Cortex of kidney (tissue), 1 donor: ENCODE measurements at places on chromosomes 3 and 15.

DNA sequence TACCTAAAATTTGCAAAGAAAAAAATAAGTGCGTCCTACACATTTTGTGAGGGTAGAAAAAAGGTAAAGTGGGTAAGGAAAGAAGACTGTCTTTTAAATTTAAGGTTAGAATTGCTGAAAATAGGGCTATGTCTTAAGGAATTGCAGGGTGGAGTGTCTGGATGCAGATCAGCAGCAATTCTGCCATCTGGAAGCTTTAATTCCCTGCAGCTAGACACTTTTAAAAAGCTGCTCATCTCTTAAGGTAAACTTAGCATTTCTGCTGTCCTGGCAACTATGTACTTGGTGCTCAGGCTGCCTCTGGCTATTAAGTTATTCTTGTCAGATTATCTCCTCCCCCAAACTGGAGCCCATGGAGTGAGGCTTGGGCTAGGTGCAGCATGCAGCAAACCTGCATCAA, 420.2 kb downstream of the SI start:
- DNase-seq, result no peak

DNA sequence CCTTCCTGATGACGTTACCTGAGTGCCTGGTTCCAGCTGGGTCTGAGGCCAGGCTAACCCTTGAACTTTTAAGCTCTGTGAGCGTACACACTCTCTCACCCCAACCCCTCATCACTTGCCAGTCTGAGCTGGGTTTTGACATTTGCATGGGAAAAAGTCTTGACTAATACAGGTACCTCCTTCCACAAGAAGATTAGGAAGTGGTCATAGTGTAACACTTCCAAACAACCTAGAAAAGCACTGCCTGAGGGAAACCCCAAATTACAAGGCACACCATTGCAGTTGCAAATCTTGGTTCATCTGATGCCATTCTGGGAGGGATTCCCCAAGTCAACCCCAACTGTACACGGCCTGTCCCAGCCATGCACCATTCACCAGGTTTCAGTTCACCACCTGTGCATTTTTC, 499.8 kb downstream of the FOXP1 start:
- DNase-seq, result no peak

GRCh38 chr15:85748729-85749128, 46.0 kb downstream of the KLHL25 start:
- no peak for DNase-seq

DNA sequence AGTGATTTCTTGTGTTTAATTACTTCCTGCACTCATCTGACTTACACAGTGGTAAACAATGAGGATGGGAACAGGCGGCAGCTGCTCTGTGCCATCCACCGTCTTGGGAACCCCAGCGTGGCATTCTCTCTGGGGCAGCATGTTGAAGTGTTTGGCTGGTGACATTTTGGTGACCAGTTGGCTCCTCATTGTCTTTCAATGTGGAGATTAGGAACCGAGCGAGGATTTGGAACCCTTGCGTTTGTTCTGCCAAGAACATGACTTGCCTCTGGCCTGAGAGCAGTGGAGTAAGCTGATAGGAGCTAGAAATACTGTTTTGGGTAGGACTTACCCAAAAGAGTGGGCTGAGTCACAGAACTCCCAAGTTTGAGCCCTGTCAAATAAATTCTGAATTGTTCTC, 88.8 kb downstream of the IGF1R start:
- DNase-seq, result no peak

DNA sequence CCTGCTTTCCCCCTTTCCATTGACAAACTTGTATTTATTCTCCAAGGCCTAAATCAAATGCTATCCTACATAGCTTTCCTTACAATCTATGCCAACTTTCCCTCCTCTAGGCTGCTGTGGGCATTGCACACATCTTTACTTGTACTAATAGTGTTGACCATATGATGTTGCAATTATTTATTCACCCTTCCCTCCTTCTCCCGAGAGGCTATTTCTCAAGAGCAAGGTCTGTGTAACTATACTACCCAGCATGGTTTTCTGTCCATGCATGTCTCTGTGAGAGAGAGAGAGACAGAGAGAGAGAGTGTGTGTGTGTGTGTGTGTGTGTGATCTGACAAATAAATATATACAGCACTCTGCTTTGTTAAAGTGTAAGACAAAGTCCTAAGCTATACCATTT, 63.8 kb downstream of the GTPBP8 start:
- DNase-seq, result no peak

DNA sequence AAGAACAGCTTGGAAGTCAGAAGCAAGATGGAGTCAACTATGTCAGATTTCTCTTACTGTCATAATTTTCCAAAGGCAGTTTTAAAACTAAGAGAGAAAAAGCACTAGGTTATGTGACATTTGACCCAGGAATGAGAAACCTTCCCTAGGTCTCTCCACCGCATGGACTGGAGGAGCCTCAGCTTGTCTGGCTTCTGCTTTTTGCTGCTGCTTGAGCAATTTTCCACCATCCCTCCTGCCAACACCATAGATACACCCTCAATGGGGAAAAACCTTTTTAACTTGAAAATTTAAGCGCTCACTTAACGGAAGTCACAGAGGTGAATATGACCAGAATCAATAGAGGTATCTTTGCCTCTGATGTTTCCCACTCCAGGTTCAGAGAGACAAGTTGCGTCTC, 17.8 kb upstream of the IREB2 start:
- no peak for DNase-seq

DNA sequence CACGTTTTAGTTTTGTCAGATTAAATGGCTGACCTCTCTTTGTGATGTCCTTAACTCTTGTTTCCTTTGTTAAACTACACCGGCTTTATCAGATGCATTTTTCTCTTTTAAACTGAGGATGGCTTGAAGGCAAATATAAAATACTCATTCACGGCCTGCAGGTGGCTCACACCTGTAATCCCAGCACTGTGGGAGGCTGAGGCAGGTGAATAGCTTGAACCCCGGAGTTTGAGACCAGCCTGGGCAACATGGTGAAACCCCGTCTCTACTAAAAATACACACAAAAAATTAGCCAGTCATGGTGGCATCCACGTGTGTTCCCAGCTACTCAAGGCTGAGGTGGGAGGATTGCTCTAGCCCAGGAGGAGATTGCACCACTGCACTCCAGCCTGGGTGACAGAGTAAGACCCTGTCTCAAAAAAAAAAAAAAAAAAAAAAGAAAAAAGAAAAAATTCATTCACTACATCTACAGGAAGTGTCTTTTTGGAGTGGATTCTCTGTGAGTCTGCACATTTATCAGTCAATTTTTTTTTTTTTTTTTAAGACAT, 34.7 kb upstream of the SACM1L start:
- no peak for DNase-seq

GRCh38 chr15:33114374-33114717, 80.2 kb downstream of the FMN1 start:
- no peak for DNase-seq

DNA sequence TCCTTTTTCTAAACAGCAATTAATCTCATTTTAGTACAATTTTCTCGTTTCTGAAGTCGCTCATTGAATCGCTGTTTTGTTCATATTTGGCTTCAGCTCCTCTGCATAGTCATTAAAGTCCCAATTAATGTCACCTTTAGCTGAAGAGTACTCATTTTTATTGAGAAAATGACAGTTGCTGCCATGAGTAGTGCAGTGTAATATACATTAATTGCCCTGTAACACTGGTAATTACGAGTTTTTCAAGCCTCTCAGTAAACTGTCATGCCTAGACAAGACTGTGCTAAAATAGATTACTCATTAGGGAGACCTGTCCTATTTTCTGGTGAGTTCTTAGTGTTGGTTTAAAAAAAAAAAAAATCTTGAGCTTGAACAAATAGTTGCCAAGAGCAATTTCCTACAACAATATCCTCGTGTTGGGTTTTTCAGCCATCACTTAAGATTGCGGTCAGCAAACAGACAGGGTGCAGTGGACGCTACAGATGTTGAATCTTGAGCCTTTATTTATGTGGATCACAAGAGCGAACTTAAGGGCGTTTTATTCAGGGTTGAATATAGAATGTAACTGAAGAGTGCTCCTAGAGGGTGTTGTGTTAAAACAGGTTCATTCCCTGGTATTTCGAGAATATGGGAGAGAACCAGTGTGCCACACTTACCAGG, 176.0 kb downstream of the CDIN1 start:
- no peak for DNase-seq

DNA sequence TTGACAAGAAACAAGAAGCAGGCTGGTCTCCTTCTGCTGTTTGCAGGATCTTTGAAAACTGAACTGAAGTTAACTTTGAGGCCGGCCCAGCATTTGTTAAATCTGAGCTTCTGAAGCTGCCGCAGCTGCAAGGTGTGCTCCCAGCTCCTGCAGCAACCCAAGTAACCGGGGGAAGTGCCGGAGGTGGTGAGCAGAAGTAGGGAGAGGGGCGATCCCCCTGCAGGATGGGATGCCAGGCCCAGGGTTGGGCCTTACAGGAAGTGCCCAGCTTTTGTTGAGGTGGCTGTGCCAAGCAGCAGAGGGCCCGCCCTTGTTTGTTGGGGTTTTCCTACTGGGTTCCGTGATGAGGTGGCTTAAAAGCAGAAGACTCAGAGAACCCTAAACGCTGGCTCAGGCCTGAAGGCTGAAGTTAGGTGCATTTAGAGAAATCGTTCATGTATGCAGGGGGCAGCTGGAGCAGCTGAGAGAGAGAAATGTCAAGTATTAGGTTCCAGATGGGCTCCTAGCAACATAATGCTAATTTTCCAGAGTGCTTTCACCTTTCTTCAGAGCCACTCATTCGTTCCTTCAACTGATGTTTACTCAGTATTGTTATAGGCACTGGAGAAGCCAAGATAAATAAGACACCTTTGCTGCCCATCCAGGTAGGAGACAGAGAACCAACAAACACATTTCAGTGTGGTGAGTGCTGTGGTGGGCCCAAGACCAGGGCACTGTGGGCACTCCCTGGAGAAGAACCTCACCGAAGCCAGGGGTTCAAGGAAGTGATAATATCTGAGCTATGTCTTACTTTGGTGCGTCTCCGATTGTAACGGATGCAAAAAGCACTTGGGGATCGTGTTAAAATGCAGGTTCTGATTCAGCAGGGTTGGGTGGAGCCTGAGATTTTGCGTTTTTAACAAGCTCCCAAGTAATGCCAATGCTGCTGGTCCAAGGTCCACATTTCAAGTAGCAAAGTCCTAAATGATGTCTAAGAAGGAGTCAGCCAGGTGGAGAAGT, 42.2 kb upstream of the PLCL2 start:
- no peak for DNase-seq

DNA sequence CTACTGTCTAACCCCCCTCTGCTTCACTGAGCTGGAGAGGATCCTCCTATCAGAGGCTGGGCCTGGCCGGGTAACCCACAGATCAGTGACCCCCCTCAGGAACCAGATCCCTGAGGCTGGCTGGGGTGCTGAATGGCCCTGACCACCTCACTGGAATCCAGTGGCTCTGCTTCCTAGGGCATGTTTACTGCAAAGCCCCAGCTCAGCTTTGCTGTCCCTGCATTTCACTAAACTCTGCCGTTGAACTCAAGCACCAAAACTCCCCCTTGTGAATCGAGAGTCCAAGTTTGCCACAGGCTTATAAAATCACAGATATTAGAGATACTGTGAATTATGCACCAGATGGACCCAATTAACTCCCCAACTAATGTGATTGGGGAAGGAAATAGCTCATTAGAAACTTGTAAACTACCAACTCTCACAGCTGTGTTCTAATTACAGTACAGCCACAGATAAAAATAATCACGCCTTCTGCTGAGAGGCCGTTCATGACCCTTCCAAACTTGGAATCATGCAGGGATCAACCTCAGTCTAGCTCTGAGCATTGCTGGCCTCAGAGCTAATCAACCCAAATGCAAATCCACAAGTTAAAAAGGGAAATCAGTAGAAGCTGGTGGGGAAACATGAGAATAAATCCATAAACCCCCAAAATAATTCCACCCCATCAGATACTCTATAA, 47.0 kb downstream of the OCA2 start:
- no peak for DNase-seq

DNA sequence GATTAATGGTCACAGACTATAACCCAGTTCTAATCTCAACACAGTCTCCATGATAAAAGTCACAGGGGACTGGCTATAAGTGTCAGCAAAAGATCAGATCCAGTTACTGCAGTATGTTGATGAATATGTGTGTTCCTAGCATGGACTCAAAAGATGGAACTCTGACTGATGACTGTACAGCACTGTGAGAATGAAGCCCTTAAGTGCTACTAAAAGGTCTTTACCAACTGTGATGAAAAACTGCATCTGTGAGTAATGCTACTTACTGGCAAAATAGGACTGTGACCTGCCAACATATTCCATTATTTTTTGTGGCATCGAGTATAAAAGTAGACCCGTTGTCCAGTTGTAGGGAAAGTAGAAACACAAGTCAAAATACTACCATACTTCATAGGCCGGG, 284.2 kb downstream of the ROBO2 start:
- DNase-seq, result no peak

DNA sequence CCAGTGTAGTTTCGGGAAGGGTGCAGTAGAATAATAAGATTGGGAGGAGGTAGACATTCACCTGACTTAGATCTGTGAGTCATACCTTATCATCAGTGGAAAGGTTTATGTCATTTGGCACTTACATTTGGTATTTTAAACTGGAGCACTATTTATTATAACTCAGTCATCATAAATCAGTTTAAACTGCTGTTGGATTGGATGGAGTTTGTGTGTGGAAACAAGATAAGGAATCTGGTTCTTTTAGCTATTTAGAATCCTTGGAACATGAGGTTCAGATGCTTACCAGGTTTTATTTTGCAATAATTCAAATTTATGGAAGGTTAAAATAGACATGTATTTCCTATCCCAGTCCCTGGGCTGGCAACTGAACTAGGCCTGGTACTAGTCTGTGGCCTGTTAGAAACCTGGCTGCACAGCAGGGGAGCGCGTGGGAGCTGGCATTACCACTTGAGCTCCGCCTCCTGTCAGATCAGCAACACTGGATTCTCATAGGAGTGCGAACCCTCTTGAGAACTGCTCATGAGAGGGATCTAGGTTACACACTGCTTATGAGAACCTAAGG, 34.5 kb downstream of the ZFAND6 start:
- no peak for DNase-seq

GRCh38 chr3:86221601-86222000, 769.3 kb downstream of the VGLL3 start:
- no peak for DNase-seq

DNA sequence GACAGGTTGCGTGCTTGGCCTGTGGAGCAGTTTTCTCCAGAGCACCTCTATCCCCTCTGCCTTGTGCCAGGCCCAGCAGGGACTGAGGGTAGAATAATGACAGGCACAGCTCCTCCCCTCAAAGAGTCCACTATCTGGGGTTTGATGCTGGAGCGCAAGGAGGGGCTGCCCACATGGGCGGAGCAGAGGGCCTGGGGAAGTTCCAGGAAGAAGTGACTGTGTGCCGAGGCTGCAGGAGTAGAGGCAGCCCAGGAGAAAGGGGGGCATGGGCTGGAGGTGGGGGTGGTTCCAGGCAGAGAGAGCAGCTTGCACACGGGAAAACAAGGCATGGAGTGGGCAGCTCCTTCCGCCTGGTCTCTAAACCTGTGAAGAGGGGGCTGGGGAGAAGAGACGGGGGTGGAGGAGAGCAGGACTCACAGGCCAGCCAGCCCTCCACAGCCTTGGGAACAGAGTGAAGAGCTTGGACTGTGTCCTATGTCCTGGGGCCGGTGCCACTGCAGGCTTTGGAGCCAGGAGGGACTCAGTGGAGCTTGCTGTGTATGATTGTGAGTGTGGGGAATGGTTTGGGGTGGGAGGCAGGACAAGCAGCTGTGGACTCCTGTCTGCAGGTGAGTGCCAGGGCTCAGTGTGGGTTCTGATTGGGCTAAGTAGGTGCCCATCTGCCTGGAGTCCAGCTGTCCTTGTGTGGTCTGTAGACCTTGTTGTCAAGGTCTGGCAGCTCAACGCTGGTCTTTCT, 48.1 kb downstream of the APBA2 start:
- no peak for DNase-seq

- no peak for DNase-seq
These were observed 128.8 kb downstream of the GRM7 start for GRCh38 chr3:6989608-6990291.

GRCh38 chr15:89735773-89736172, 15.3 kb downstream of the MESP1 start:
- no peak for DNase-seq
